ENCODE measurements at places on chromosomes 16 and 17.
A peak's percentile ranks its signal among the peaks of the same experiment; 100 is the strongest.

DNA sequence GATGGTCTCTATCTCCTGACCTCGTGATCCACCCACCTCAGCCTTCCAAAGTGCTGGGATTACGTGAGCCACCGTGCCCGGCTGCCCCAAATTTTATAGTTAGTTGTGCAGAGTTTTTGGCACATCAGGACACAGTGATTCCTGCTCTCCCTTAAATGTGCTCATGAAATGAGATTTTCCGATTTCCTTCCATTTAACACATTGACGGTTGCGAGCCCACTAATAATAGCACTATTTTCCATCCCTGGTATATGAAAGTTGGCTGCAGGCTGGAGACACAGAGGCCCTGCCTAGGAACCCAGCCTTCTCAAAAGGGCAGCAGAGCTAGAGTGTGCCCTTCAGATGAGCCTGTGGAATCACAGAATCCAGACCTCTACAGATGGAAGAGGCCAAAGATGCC is 17.4 kb upstream of the MYH10 start:
- DNase-seq = no peak

DNA sequence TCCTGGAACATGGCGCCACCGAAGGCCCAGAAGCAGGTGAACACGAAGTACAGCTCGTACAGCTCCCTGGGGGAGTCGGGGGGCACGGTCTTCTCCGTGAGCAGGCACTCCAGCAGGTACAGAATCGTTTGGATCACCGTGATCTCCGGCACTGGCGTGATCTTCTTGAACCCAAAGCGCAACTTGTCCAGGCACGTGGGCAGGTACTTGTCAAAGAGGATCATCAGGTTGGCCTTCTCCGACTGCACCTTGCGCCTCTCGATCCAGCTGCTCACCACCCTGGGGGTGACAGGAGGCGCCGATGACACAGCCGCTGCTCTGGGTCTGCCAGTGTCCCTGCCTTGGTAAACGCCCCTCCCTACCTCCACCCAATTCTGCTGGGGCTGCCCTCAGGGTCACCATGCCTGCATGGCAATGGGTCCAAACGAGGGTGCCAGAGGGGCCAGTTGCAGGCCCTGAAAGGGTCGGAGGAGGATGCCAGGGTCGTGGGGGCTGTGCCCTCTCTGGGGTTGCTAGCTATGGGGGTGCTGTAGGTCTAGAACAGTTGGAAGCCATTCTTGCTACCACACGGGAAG is 90.9 kb downstream of the DNAH17 start:
- no peak for DNase-seq

GRCh38 chr17:74842599-74843351 is 16.9 kb downstream of the GRIN2C start:
- peak; percentile 58 for DNase-seq

DNA sequence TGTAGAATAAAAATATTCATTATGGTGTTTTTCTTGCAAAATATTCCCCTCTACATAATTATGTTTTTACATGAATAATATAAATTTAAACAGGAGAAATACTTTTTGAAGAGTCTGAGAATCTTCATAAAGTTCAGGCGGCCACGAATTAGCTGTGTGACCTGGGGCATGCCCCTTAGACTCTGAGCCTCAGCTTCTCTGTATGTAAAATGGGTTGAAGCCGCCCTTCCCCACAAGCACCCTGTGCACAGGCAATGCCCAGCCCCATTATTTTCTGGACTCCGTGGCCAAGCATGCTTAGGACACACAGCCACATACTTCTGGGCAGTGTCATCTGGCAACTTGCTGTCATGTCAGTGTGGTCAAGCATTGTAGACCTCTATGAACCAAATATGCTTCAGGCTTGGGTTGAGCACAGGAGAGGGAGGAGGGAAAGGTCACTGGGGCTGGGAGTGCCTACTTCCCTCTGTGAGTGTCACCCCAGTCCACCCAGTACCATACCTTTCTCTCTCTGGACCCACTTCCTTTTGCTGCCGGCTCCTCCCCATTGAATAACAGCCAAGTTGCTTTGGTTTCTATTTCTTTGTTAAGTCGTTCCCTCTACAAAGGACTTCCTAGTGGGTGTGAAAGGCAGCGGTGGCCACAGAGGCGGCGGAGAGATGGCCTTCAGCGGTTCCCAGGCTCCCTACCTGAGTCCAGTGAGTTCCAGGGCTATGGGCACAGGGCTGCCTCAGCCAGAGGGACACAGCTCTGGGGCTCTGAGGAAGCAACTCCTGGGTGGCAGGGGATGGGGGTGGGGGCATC is at the start of gene LGALS9:
LGALS9 (plus strand) TSS at position 582 of the 804 bp plus-strand sequence; CDS start at position 660, 78 bp downstream.
- peak; percentile 9 for DNase-seq

GRCh38 chr16:82682767-82683166 is 56.0 kb downstream of the CDH13 start:
- no peak for DNase-seq

GRCh38 chr17:42878123-42878880 is 22.3 kb upstream of the G6PC1 start:
- no peak for DNase-seq

DNA sequence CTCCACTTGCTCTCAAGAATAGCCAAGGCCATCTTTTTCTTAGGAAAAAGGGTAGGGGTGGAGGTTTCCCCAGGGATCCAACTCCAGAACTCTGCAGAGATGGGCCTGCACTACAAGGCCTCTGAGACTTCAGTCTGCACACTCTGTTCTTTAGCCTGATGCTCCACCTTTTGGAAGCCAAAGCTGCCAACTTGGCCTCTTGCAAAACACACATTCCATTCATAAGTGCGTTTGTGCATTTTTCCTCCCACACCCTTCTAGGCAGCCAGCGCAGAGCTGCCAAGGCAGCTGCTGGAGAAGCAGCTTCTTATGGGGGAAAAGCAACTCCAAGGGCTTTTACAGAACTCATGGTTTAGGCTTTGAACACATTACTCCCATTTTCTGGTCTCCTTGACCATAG is 45.3 kb downstream of the REXO5 start:
- DNase-seq = peak; percentile 89

DNA sequence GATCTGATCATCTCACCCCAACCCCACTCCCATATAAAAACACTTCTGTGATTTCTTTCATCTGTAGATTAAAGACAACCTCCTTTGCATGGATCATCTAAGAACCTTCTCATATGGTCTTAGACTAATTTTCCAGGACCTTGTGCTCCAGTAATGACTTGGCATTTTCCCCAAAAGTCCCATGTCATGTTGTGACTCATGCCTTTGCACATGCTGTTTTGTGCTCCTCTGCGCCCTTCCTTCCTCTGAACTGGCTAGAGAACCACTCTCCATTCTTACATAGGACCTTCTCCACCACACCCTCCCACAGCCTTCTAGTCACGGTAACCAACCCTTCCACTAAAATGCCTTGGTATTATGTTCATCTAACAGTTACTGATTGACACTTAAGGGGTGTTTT is 99.5 kb upstream of the AXIN2 start:
- peak; percentile 80 for DNase-seq

DNA sequence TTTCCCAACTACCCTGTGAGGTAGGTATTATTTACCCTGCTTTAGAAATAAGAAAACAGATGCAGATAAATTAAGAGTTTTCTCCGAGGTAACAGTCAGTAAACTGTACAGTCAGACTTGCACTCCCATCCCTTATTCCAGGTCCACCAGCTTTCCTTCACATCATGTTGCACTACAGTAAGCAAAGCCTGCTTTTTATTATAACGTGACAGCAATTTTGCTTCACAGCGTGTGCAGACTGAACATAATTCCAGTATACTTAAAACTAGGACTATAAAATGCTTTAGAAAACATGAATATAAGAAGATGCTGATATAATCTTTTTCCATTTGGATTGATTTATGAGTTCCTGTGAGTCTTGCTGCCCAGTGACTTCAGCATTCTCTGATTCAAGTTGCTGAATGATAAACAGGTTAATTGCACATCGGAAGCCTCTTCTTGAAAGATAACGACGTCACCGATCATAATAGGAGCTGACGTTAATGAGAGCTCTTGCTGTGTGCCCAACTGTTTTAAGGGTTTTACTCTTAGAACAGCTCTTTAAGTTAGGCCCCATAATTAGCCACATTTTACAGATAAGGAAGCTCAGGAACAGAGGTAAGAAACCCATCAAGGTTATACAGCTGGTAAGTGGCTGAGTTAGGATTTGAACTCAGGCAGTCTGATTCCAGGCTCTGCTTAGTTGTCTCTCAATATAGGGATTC is 1.4 kb downstream of the LIG3 start:
- DNase-seq = no peak

DNA sequence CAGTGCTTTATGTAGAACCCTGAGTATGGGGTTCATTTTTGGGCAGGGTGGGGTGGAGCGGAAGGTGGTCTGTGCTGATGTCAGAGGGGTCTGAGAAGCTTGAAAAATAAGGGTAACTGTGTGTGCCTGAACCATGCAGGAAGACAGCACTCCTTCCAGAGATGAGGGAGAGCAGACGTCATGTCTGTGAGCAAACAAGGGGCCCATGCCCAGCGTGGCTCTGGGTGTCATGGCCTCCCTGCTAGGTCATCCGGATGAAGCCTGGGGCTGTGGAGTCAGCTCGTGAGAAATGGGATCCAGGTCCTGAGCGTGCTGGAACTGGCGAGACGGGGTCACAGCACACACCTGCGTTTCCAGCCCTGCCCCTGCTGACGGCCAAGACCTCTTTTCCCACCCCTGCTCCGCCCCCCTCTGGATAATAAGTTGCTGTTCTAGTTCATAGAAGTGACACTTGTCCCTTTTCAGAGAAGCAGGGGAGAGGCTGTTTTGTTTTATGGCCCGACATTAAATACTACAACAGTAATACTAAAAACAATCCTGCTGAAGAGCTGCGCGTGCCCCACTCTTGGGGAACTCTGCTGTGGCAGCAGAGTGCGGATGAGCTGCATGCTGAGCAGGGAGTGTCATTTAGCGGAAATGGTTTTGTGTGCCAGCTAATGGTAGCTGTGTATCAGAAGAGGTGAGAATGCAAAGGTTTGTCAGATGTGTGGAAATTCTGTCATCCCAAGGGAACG is 92.6 kb downstream of the RPTOR start:
- DNase-seq = no peak

- DNase-seq = peak; percentile 87
These were observed 277.5 kb upstream of the HSBP1 start for GRCh38 chr16:83530293-83530692.

GRCh38 chr17:7834542-7834956 is 532 bp downstream of the KDM6B start:
- DNase-seq = no peak

GRCh38 chr17:1773696-1774181 is 11.9 kb downstream of the SERPINF1 start:
- DNase-seq = no peak

- no peak for DNase-seq
These were observed 362.5 kb upstream of the ERCC4 start for GRCh38 chr16:13557418-13557817.

GRCh38 chr17:81063106-81064093 is 28.4 kb downstream of the BAIAP2 start:
- DNase-seq = no peak

DNA sequence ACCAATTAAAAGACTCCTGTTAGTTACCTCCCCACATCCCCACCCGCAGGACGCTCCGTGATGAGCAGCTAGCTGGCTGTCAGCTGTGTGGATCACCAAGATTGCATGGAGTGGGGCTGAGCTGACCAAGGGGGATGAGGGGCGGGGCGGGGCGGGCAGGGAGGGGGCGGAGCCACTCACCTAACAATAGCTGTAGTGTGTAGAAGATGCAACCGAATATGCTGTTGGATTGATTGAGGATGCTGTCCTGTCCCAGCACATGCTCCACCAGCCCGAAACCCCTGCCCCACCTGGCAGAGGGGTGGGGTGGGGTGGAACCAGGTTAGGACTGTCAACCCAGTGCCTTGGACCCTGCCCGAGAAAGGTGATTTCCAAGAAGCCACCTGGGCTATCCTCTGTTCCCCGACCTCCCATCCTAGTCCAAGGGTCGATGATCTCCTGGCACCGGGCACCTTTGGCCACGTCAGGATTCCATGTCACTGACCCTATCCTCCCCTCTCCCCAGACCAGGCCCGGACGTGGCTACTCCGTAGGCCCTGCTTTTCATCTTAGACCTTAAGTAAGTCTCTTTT is 1.4 kb downstream of the VKORC1 start:
- DNase-seq = peak; percentile 51

- DNase-seq = no peak
These were observed 77.8 kb downstream of the RTN4RL1 start for GRCh38 chr17:1947229-1947742.

DNA sequence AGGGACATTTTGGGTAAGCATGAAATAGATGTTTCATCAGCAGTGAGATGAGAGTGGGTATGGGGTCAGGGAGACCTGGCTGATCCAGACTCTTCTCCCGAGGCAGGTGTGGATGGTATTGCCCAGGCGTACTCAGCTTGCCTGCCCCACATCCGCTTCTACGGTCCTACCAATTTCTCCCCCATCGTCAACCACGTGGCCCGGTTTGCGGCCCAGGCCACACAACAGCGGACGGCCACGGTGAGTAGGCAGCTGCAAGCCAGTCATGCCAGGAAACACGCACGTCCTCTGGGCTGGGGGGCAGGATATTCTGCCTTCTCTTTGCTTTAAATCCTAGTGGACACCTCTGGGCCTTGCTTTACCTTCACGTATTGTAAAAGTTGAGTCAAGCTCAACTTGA is 44.7 kb downstream of the CPNE2 start:
- no peak for DNase-seq

DNA sequence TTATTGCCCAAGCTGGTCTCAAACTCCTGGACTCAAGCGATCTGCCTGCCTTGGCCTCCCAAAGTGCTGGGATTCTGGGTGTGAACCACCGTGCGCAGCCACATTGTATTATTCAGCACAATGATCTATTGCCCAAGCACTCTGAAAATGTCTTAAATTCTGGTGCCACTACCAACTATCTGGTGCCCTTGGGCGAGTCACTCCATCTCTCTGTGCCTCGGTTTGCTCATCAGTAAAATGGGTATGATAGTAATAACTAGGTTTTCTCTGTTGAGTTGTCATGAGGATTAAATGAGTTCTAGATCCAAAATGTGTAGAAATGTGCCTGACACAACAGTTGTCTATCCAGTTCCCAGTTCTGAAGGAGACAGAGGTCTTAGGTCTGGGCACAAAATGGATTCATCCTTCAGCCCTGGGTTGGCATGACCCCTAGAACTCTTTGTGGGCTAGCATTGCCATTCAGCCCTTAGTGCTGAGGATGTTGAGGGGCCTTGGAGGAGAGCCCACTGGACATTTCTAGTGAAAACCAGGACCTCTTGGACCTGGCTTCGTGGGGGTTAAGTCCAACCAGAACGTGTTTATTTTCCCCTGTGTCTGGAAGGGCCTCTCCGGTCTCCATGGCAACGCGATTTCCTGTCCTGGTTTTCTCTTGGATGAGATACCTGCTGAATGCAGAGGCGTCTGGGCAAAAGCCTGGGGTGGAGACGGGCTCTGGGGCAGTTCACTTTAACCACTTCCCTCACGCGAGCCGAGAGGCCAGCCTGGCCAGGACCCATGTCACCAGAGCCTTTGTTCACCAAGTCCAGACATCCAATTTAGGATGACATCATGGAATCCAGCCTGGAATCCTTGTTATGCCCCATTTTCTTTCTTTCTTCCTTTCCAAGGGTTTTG is 43.7 kb upstream of the TNRC6A start:
- peak; percentile 74 for DNase-seq

DNA sequence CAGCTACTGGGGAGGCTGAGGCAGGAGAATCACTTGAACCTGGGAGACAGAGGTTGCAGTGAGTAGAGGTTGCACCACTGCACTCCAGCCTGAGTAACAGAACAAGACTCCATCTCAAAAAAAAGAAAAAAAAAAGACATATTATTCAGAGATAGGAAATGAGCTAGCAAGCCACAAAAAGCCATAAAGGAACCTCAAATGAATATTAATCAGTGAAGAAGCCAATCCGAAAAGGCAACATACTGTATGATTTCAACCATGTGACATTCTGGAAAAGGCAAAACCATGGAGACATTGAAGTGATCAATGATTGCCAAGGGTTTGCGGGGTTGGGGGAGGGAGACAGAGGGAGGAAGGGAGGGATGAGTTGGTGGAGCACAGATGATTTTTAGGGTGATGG is 8.4 kb upstream of the EXOC7 start:
- no peak for DNase-seq
